EH (cell line): ENCODE measurements at places on chromosomes 2 and 18.
A peak's percentile ranks its signal among the peaks of the same experiment; 100 is the strongest.

DNA sequence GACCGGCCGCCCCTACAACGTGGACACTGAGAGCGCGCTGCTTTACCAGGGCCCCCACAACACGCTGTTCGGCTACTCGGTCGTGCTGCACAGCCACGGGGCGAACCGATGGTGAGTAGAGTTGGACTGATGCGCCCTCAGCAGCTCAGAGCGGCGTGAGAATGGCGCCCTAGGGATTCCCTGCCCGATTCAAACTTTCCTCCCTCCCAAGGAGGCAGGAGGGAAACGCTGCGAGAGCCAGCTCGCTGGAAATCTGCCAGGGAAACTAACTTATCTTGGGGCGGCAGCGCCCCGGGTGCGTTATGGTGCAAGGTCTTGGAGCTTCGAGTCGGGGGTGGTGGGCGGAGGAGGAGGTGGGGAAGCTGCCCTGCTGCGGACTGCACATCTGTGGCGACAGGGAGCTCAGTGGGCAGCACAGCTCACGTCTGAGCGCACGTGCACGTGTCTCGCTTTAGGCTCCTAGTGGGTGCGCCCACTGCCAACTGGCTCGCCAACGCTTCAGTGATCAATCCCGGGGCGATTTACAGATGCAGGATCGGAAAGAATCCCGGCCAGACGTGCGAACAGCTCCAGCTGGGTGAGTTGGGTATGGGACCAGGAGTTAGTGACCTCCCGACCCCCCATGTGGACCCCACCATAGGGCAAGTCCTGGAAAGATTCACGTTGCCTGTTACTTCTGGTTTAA is 697 bp downstream of the ITGA4 start:
- DNase-seq: peak; percentile 64

GRCh38 chr2:25688236-25688635 is 14.9 kb upstream of the DTNB start:
- no peak for DNase-seq

DNA sequence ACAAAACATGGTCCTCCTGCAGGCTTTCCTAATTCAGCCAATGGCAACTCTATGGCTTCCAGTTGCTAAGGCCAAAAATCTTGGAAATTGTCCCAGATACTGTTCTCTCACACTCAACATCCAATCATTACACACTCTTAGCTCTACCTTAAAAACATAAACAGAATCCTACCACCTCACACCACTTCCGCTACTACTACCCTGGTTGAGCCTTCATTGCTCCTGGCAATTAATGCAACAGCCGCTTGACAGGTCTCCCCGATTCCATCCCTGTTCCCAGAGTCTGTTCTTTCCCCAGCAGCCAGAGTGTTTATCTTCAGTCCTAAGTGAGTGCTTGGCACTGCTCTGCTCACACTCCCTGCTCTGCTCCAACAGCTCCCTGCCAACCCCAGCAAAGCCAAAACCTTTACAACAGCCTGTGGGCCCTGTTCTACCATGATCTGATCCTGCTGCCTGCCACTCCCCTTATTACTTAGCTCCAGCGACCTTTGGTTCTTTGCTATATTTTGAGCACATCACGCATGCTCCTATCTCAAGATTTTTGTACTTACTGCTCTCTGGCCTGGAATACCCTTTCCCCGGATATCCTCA is 67.5 kb upstream of the AMMECR1L start:
- no peak for DNase-seq

DNA sequence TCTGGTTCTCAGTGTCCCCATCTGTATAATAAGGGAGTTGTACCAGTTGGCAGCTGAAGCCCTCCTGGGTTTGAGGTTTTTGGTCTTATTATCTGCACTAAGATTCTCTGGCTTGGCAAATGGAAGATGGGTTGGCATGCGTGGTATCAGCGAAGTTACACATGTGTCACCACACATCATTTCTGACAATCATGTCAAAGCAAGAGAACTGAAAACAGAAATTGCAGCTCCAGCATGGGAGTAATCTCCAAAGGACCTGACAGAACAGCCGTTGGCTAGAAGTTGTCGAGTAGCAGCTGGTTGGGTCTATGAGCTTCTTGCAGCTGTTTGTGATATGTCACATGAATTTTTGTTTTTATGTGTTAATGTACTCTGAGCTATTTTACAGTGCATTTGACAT is 317.4 kb downstream of the SLC4A3 start:
- no peak for DNase-seq

GRCh38 chr18:79445696-79446561 is 50.2 kb downstream of the NFATC1 start:
- peak; percentile 31 for DNase-seq

DNA sequence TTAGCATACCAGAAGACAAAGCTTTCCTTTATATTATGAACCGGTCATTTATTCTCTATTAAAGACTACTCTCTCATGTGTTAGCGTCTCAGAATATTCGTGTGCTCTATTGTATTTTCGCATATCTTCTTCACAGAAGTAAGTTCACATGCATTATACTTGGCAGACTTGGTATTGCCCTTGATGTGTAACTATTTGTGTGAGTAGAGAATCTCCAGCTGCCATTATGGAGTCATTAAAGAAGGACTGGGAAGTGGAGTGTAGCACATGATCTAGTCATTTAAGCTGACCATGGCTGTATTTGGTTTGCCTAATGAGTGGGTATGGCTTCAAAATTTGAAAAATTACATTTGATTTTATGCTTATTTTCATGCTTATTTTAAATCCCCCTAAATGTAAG is 92.9 kb downstream of the TTC27 start:
- DNase-seq: no peak

DNA sequence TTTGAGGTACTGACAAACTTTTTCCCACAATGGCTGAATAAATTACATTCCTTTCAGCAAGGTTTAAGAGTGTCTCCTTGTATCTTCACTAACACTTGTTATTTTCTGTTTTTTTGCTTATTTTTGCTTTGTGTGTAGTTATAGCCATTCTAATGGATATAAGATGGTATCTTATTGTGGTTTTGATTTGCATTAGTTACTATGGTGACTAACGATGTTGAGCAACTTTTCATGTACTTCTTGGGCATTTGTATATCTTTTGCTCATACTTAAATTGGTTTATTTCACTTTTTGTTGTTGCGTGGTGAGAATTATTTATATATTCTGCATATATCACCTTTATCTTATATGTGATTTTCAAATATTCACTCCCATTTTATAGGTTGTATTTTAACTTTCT is 79.9 kb upstream of the FSIP2 start:
- DNase-seq: no peak

DNA sequence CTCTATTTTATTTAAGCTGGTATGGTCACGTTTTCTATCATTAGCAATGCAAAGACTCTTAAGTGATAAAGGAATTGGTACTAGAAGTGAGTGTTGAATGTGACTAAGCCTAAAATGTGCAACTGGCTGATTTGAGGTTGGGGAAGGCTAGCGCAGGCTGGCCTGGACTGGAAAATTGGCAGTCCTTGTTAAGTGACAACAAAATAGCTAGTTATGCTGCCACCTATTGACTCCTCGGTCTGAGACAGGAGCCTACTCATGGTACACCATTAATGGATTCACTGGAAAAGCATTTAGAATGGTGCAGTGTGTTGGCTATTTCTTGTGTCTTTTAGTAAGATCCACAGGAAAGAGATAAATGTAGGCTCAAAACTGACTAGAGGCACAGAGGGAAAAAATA is 5.7 kb upstream of the WIPF1 start:
- peak; percentile 74 for DNase-seq

DNA sequence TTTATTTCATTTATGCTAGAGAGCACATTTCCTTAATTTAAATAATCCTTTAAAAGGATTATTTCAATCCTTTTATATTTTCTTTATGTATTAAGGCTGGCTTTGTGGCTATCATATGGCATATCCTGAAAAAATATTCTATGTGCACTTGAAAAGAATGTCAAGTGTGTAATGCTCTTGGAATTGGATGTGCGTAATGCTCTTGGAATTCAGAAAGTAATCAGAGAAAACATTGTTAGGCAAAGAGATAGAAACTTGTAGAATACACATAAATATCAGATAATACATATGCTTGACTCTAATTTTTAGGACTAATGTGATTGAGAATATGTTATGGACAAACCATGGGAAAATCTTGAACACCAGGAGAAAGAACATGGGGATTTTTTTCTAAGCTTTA is 197.5 kb upstream of the COL3A1 start:
- peak; percentile 87 for DNase-seq

DNA sequence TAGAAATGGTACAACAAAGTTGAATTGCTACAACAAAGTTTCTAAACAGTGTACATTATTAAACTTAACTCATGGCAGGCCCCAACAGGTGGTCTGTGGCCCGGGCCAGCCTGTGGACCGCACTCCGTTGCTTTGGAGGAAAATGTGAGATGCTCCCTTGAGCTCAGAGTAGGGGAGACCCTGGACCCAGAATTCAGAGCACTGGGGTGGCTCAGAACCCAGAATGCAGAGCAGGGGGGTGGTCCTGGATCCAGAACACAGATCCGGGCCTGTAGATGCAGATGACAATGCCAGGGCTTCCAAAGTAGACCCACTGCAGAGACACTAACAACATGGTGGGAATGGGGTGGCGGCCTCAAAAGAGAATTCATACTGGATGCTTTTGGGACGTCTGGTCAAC is 311.0 kb downstream of the NDUFA10 start:
- no peak for DNase-seq

- DNase-seq: no peak
Observed at GRCh38 chr18:48940854-48941611, 9.7 kb downstream of the SMAD7 start.

- DNase-seq: peak; percentile 43
Observed at GRCh38 chr2:187003038-187003554, 154.1 kb upstream of the ZSWIM2 start.

GRCh38 chr2:15412779-15413178 is 148.4 kb downstream of the NBAS start:
- no peak for DNase-seq

DNA sequence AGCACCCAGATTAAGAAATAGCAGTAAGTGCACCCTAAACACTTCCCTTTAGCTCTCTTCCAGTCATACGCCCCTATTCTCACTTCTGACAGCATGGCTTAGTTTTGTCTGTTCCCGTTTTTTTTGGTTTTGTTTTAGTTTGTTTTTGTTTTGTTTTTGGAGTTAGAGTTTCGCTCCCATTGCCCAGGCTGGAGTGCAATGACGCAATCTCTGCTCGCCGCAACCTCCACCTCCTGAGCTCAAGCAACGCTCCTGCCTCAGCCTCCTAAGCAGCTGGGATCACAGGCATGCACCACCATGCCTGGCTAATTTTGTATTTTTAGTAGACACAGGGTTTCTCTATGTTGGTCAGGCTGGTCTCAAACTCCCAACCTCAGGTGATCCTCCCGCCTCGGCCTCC is 2067.7 kb downstream of the SUCLG1 start:
- no peak for DNase-seq

DNA sequence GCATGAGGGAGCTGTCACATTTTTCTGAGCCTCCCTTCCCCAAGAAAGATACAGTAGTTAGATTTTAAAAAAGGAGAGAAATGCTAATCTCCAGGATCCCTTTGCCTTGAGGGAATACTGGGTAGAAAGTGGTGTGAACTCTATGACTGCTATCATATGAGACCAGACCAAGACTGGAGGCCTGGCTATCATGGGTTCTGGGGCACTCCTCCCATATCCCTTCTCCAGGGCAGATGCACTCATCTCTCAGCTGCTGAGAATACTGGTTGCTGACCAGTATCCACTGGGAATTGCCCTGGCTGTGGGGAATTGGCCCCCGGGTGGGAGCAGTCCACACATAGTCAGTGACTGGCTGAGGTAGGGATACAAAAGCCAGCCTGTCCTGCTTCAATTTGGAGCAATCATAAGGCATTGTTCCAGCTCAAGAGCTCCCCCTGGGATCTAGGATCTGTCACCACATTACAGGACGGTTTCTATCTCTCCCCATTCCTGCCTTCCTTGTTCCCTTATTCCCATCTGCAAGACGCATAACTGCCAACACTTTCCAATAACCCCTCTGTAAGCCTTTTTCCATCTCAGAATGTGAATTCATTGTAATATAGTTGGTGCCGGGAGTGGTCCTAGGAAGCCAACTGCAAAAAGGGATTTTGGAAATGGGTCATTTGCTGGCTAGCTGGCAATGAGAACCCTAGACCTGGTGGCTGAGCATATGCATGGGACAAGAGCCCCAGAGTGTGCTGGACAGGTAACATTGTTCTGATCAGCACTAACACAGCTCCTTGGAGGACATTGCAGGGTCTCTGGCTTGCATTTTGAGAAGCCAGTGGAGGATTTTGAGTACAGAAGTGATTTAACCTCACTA is 35.4 kb upstream of the REEP1 start:
- DNase-seq: peak; percentile 59

DNA sequence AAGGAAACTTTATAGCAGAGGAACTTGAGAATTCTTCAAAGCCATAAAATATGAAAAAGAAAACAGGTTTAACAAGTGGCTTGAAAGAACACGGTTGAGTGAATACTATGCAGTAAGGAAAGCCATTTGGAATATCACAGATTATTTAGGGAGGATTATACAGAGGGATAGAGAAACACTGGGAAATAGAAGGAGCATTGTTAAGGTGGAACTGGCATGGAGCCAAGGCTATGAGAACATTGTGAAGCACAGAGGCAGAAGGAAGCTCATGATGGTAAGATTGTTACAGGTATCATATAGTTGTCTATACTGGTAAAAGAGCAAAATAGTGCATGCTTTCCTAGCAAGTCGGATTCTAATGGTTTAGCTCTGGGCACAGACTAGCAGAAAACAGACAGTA is 87.1 kb downstream of the SS18 start:
- DNase-seq: no peak

DNA sequence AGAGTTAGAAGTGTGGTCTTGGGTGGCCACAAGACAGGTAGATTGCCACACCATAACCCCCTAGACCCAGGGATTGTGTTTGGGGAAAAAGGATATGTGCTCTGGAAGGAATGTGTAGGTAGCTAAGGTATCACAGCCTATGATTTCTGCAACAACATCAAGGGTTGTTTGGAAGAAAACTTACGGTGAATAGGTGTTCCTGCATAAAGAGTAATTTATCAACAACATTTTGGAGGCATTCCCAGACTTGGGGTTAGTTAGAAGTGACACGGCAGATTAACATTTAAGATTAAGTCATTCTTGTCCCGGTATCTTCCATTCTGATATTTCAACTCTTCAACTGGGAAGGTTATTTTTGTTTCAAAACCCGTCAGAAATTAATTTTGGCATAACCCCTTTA is 65.5 kb downstream of the SPP2 start:
- DNase-seq: no peak

DNA sequence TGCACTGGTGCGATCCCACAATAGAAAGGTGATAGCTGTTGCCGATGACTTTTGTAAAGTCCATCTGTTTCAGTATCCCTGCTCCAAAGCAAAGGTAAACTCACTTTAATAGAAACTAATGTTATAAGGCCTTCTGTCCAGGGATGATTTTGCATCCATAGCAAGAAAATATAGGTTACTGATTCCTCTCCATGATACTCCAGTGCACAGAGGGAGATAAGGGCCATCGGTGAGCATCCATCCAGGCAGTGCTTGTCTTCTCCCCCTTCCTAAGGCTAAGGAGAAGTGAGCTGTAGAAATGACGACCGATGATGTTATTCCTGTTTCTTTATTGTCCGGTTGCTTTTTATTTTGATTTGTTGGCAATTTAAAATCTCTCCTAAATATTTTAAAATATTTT is 32.1 kb downstream of the COX7A2L start:
- no peak for DNase-seq
